Activated T-cell treated with anti-CD3 and anti-CD28 coated beads for 1 hour (primary cell): ENCODE measurements at places on chromosomes 3 and 15.

GRCh38 chr3:160129459-160130061, 95.7 kb upstream of the C3orf80 start:
- no peak for DNase-seq

- DNase-seq, result no peak
Observed at GRCh38 chr3:72555714-72556113, 292.5 kb downstream of the SHQ1 start.

GRCh38 chr3:11019116-11019819, 26.7 kb downstream of the SLC6A1 start:
- no peak for DNase-seq

- DNase-seq, result no peak
Observed at GRCh38 chr3:9059489-9060400, 96.5 kb upstream of the RAD18 start.

DNA sequence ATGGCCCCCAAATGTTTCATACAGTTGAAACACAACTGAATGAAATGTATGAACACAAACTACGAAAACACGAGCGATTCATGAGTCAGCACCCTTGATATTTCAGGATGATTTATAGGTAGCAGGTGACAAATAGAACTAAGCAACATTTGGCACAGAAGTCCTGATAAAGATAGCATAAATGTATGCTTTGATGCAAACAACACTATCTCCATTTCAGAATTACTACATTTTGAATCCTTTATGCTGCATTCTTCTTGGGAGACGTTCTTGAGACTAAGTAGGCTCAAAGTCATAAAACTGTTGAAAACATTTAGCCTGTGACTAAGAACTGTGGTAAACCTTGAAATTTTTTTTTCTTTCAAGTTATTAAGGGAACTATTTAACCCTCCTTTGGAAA, 200.3 kb upstream of the ICE2 start:
- DNase-seq, result no peak

- no peak for DNase-seq
Observed at GRCh38 chr3:191592105-191592504, 131.1 kb downstream of the PYDC2 start.

GRCh38 chr15:85312929-85313331, 67.5 kb upstream of the AKAP13 start:
- no peak for DNase-seq

- no peak for DNase-seq
Observed at GRCh38 chr15:41713047-41713446, 52.8 kb downstream of the MGA start.

DNA sequence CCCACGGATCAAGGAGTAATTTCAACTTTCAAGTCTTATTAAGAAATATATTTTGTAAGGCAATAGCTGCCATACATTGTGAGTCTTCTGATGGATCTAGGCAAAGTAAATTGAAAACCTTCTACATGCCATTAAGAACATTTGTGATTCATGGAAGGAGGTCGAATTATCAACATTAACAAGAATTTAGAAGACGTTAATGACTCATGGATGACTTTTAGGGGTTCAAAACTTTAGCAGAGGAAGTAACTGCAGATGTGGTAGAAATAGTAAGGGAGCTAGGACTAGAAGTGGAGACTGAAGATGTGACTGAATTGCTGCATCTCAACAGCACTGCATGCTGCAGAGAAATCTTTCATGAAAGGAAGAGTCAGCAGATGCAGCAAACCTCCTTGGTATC, 48.1 kb upstream of the DCUN1D1 start:
- DNase-seq, result no peak

GRCh38 chr3:116886202-116886893, 176.8 kb downstream of the TUSC7 start:
- DNase-seq, result no peak

DNA sequence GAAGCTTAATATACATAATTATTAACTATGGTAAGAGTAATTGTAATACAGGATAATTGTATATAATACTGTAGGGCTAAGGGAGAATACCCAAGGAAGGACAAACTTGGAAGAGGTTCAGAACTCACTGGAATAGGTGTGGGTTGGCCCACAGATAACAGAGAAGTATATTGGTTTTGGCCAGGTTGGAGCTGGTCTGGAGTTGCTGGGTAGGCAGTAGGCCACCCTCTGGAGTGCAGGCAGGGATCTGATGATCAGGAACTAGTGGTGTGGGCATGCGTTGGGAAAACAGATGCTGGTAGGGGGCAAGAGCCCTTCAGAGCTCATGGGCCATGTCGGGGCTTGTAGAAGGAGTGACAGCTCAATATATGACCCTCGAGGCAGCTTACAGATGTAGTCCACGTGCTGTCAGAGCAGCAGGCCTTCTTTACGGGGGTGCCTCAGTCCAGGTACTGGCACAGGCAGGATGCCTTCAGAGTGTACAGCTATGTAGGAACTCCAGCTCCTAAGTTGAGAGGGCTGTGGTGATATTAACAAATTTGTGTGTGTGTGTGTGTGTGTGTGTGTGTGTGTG, 12.4 kb downstream of the IREB2 start:
- no peak for DNase-seq

DNA sequence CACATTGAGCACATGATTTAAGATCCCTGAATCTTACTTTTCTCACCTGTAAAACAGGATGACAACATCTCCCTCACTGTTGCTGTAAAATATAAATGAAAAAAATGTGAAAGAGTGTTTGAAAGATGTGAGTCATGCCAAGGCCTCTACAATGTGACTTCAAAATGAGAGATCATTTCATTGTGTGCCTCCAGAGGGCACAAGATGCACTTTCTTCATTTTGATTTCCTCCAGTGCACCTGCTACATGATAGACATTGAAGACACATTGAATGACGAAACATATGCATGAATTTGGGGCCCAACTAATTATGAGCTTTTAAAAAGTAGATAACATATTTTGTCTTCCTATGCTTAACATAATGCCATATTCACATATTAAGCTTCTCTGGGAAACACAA, 170.3 kb downstream of the MOBP start:
- no peak for DNase-seq

- DNase-seq, result no peak
Observed at GRCh38 chr3:63167113-63167512, 111.0 kb upstream of the SYNPR start.

- no peak for DNase-seq
Observed at GRCh38 chr3:17065315-17065714, 180.6 kb downstream of the PLCL2 start.

- DNase-seq, result no peak
Observed at GRCh38 chr15:74937272-74937589, 642 bp downstream of the COX5A start.

DNA sequence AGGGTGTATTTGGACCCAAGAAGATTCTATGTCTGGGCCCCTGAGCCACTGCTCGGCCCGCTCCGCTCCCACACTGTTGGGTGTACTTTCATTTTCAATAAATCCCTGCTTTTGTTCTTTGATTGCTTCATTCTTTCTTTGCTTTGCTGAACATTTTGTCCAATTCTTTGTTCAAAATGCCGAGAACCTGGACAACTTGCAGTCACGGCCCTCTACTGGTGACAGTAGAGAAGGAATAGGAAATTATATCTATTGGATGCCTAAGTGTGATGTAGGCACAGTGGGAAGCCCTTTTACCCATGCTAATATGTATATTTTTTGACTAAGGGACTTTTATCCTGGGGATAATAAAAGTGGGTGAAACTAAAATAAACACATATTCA, 340.8 kb downstream of the LRRC3B start:
- no peak for DNase-seq
